ENCODE measurements at places on chromosomes 16 and 17. TPM values are rescaled to one million over a fixed set of nuclear protein-coding genes. Genes with fewer than 3 reads are reported as not detected.

Gene ABCA5
- 16.8 TPM for total RNA-seq

Gene EVPLL
- 4.0 TPM for total RNA-seq

Gene KRT31
- not detected for total RNA-seq

Gene TNFRSF17
- total RNA-seq, result 3.2 TPM

Gene CDRT15
- not detected for total RNA-seq

Gene STH
- total RNA-seq, result not detected

Gene COL1A1
- total RNA-seq, result 443 TPM

Gene NPIPB9
- 5.5 TPM for total RNA-seq

Gene SLC52A1
- total RNA-seq, result 0.54 TPM

Gene PYDC1
- total RNA-seq, result not detected

Gene CSH2
- total RNA-seq, result not detected

Gene PLCG2
- 27.8 TPM for total RNA-seq

Gene KREMEN2
- 0.15 TPM for total RNA-seq

Gene KRT33B
- total RNA-seq, result not detected

Gene MYH3
- total RNA-seq, result 1.0 TPM

Gene CX3CL1
- 38.6 TPM for total RNA-seq

Gene FBXW10B
- total RNA-seq, result 2.4 TPM

All from lung (tissue), 17 donors.